ENCODE measurements at places on chromosomes 4 and X. TPM values are rescaled to one million over a fixed set of nuclear protein-coding genes. Genes with fewer than 3 reads are reported as not detected.

DNA sequence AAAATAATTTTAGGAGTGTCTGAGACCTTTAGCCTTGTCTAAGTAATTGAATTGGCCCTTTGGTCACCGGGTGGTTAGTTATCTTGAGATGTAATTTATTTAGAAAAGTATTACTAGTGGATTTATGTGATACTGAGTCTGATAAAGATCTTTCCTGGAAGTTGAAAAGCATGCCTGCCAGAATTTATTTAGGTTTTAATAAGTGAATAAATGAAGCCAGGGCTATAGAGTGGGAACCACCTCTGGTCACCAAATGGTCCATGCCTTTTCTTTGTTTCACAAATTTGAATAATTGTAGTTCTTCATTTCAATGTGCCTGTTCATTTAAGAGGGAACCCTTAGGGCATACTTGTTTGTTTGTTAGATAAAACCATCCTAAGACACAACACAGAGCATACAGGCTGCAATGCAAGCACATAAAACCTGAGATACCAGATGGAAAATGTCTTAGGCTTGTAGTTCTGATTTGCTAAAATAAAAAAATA is 627.8 kb downstream of the ADGRL3 start:
- DNase-seq, result no peak

DNA sequence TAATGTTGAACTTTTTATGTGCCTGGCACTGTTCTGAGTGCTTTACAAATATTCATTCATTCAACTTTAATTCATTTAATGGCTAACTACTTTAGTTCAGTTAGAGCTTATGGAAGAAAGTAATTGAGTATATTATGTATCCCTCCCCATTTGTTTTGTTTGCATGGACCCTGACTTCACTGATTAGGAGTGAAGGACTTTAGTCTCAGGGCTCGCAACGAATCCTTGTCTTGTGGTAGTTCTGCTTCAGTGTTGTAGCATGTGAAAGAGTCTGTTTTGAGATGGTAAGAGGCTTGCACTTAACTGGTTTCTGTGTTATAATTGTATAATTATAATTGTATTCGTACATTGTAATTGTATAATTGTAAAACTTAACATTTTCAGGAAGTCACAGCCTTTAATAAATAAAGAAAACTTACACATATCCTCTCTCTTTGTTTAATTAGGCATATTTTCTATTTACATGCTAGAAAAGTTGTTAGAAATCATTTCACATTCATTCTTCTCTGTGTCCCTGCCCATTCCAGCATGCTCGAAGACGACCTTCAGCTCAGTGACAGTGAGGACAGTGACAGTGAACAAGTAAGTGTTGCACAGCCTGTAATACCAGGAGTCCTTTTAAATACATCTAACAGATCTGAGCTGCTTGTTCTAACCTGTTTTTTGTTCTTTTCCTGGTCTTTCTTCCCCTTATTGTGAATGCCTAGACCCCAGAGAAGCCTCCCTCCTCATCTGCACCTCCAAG is 115.1 kb downstream of the KLHL8 start:
- no peak for DNase-seq

DNA sequence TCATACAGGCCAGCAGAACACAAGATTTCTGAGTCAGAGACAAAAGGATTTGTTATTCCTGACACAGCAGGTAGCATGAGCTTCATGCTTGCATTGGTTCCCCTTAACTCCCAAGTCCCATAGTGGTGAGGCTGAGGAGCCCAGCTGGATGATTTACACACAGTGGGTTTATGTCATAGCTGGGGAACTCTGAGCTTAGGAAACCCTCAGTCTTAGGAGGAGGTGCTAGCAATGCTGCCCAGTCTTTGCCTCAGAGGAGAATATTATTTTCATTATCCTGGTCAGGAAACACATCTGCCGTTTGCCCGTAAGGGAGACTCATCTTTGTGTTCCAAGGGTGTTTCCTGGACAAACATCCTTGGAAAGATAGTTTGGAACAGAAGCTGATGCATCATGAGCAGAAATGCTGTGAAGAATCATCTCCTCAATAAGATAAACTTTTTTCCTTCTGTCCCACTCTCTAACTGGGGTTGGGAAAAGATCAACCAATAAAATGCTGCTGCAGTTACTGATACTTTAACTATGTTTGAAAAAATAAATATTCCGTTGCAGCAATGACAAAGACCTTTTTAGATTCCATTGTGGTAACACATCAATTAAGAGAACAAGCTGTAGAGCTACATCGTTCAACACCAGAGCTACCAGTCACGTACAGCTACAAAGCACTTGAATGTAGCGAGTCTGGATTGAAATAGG is 146.8 kb downstream of the DCLK2 start:
- DNase-seq, result no peak

- DNase-seq, result no peak
These were observed 11.3 kb downstream of the TDO2 start for GRCh38 chr4:155914782-155915181.

DNA sequence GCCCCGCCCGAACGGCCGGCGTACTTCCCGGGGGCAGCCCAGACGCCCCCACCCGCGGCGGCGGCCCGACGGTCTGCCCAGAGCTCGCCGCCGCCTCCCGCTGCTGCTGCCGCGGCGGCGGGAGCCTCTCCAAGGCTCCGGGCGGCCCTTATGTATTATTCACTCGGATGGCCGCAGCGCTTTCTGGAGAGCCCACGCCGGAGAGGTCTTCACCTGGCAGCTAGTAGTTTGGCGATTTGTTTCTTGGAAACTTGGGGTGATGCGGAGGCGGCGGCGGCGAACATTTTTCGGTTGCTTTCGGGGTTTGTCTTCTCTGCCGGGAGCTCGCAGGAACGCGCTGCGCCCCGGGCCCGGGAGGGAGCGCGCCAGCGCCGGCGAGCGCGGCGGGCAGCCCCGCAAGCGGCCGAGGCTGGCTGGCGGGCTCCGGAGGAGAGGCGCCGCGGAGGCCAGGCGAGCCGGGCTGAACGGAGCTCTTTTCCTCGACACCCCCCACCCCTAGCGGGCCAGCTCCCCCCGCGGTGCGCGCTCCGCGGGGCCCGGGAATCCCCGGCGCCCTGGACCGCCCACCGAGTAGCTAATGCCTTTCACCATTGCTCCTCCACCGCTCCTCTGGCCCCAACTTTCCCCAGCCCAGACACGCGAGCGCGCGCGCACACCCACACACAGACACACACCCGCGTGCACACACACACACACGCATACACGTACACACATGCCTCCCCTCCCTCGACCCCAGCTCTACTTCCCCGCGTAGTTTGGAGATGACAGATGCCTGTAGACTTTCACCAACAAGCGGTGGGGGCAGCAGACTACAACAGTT is 113.5 kb downstream of the DHX15 start:
- DNase-seq, result no peak

DNA sequence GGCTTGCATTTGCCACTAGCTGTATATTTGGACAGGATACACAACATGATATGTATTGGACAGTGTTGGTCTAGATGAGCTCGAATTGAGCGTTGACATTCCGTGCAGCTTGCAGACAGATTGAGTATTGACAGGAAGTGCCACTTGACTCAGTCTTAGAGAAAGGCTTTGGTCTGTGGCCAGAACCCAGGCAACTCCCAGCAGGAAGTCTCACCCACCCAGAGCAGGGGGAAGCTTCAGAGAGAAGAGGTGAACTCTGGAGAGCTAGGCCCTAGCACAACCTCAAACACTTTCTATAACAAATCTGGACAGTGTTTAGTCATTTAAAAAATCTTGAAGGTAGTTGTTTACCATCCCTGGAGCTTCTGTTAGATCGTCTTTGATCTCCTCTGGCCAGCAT is 280.5 kb downstream of the FBXW7 start:
- DNase-seq, result no peak

GRCh38 chr4:99859618-99860017 is 34.6 kb downstream of the LAMTOR3 start:
- DNase-seq, result no peak

DNA sequence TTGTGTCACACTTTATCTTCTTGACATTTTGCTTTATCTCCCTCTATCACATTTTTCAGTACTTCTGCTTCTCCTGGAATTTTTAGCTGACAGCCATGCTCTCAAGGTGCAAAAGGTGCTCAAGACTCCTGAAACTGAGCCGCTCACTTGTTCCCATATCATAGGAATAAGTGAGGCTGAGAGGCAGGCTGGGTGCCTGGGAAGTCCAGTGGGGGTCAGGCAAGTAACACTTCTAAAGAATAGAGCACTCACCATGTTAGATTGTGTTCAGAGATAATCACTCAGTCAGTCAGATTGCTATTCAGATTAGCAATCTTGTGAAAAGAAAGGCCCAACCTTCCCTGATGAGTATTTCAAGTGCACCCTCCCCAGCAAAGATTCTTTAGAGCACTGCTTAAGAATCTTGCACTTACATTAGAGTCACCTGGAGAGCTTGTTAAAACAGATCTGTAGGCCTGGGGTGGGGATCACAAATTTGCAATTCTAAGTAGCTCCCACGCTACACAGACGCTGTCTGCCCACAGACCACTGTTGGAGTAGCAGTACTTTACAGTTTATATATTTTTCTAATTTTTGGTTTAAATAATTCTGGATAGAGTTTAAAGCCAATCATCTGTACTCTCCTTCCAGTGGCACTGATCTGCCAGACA is 23.1 kb upstream of the LRAT start:
- DNase-seq, result no peak

DNA sequence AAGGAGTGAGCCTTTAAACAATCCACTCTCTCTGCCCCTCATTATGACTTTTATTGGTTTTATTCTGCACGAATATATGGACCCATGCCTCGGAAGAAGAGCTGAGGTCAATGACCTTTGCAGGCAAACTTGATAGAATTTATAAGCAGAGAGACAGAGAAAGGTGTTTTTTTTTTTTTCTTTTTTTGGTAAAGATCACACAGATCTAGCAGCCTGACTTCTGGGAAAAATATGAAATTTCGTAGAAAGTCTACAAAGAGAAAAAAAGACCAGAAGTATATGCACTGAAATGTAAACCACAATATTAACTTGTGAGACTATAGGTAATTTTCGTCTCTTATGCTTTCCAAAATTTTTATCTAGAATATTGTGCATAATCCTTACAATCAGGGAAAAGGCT is 61.6 kb downstream of the LEF1 start:
- DNase-seq, result no peak

- DNase-seq, result no peak
These were observed 108.8 kb downstream of the C4orf51 start for GRCh38 chr4:145788755-145789154.

ATP6AP2 gene
- 130 TPM for total RNA-seq

AMTN gene
- not detected for total RNA-seq

TECRL gene
- total RNA-seq, result not detected

PNMA5 gene
- total RNA-seq, result not detected

RTL3 gene
- total RNA-seq, result 0.18 TPM
